NCI-H2227 treated with DMSO at 0.1 percent for 48 hours (cell line): ENCODE measurements at places on chromosomes 1 and 21.

GRCh38 chr1:110700767-110701166 lies 26.0 kb upstream of the KCNA3 start:
- DNase-seq: no peak

- no peak for DNase-seq
These were observed 10.3 kb upstream of the COL8A2 start for GRCh38 chr1:36135330-36135667.

- no peak for DNase-seq
These were observed 356.4 kb downstream of the PTPRU start for GRCh38 chr1:29592731-29593130.

- no peak for DNase-seq
These were observed 521.1 kb upstream of the BEND5 start for GRCh38 chr1:49297783-49298182.

GRCh38 chr1:63955370-63956145 lies 181.7 kb downstream of the ROR1 start:
- no peak for DNase-seq
